ENCODE measurements at places on chromosomes 3 and 15. TPM values are rescaled to one million over a fixed set of nuclear protein-coding genes. Genes with fewer than 3 reads are reported as not detected.

The GABRR3 gene
- not detected for total RNA-seq

The PARP15 gene
- 11.4 TPM for total RNA-seq

The IL16 gene
- 34.6 TPM for total RNA-seq

The ERICH6 gene
- total RNA-seq: not detected

The ATOSA gene
- total RNA-seq: 46.7 TPM

The UPK1B gene
- not detected for total RNA-seq

The CCK gene
- total RNA-seq: not detected

The OR5K2 gene
- not detected for total RNA-seq

The ITGA11 gene
- total RNA-seq: 2.7 TPM

The HIGD2B gene
- not detected for total RNA-seq

The SYNPR gene
- total RNA-seq: not detected

The KCTD6 gene
- total RNA-seq: 8.2 TPM

The APEH gene
- total RNA-seq: 83.4 TPM

The CSTA gene
- total RNA-seq: 39.5 TPM

The IL17RC gene
- total RNA-seq: 27.2 TPM

The COL8A1 gene
- 56.1 TPM for total RNA-seq

The NR1I2 gene
- 0.21 TPM for total RNA-seq

The C3orf22 gene
- total RNA-seq: not detected

The KCNMB3 gene
- 2.9 TPM for total RNA-seq

The RHOV gene
- 1.5 TPM for total RNA-seq

The SNTN gene
- 12.8 TPM for total RNA-seq

The C3orf49 gene
- not detected for total RNA-seq

The FAM174B gene
- total RNA-seq: 57.7 TPM

The LNP1 gene
- total RNA-seq: 2.0 TPM

The SERPINI1 gene
- 6.7 TPM for total RNA-seq

The P2RY1 gene
- 19.8 TPM for total RNA-seq

The POLQ gene
- total RNA-seq: 0.56 TPM

The C15orf40 gene
- total RNA-seq: 17.8 TPM

The ITIH3 gene
- 4.5 TPM for total RNA-seq

The DUOX2 gene
- 4.0 TPM for total RNA-seq

The TUSC7 gene
- total RNA-seq: not detected

The CD80 gene
- total RNA-seq: 8.6 TPM

The CDV3 gene
- 166 TPM for total RNA-seq

The SI gene
- total RNA-seq: not detected

The SERINC4 gene
- total RNA-seq: not detected

The P2RY14 gene
- total RNA-seq: 5.7 TPM

The IL12A gene
- 2.9 TPM for total RNA-seq

Data from lower lobe of right lung (tissue), 2 donors.